ENCODE measurements at places on chromosomes 7 and 10.

DNA sequence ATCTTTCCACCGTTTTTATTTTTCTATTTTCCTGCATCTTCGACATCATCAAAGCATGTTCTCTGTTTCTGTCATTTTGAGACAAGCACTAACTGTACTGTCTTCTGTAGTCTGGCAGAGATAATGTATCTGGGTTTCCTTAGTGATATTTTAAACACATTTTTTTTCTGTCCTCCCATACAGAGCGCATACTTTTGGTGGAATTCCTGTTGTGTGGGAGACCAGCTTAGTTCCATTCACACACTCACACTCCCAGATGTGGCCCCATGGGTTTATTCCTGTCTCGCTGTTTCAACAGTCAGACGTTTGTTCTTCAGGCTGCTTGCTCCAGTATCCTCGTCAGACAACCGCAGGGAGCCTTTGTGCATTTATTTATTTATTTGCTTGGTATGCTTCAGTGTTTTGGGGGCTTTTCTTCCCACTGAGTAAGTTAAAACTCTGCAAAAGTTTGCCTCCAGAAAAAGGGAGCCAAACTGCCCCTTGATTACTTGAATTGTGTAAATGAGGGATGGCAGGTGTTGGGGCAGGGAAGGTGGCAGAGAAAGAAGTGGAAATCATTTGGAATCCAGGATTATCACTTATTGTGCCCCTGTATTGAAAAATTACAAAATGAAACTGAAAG is 456.8 kb upstream of the KLF6 start:
- DNase-seq: no peak

GRCh38 chr10:51001587-51001986 is 72.7 kb upstream of the PRKG1 start:
- no peak for DNase-seq

DNA sequence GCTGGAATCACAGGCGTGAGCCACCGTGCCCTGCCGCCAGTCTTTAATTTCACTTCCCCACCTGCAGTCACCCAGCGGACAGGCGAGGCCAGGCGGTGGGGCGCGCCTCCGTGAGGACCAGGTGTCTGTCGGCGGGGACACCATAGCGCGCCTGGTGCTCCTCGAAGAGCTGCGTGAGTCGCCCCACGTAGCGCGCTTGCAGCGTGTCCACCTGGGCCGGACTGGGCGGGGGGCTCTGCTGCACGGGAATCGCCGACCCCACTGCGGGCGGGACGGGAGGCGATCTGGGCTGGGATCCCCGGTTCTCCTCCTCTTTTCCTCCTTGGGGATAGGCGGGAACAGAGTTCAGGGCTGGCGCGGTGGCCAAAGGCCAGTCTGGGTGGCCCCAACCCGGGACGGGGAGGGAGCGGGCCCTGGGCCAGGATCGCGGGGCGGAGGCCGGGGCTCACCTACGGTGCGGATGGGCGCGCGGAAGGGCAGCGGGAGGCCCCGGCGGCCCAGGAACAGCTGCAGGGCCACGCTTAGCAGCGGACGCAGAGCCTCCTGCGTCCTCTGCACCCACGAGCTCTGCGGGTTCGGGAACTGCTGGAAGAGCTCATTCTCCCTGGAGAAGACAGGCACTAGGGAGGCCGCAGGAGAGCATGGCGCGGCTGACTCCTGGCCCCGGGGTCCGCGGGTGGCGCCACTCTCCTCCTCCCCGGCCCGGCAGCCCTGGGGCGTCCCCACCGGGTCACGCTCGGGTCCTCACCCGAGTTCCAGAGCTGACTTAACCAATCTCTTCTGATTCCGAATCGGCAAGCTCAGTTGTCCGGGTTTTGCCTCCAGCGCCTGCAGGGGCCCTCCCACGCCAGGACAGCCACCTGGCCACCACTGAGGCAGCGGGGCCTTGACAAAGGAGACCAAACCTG is 1.1 kb upstream of the MOGAT3 start:
- DNase-seq: no peak

DNA sequence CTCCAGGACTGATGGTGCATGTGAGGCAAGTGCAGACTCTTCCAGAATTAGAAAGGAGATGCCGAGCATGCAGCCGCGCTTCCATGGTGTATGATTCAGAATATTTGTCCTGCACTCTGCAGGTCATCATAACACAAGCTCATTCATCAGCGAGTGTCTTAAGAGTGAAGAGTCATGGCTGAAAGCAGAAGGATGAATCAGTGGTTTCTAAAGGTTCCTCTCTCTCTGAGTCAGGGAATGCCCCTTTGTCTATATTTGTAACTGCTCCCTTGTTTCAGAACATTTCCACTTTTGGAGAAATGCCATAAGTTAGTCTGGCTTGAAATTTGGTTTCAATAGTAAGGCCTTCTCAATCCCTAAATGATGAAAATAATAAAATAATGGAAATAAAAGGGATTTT is 52.3 kb downstream of the HECW1 start:
- DNase-seq: peak; percentile 33

DNA sequence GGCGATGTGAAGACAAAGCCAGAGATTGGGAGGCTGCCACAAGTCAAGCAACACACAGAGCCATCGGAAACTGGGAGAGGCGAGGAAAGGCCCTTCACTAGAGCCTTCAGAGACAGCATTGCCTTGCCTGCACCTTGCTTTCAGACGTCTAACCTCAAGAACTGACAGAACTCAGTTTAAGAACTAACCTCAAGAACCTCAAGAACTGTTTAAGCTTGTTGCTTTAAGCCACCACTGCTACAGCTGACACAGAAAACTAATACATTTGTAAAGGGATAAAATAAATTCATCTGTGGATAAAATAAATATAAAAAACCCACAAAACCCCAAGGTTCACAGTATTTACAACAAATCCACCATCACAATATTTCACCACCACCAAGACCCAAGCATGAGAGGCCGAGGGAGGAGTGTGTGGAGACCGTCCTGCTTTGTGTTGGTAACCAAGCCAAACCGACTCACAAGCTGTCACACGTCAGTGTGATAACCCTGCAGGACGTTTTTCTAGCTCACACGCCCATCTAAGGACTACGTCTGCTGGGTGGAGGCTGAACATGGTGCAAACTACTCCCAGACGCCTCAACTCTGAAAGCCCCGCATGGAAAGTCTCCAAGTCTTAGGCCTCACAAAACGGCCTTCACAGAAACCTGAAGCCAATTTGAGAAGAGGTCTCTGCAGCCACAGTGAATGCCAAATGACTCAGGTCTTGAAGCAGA is 116.8 kb downstream of the ABLIM1 start:
- no peak for DNase-seq

DNA sequence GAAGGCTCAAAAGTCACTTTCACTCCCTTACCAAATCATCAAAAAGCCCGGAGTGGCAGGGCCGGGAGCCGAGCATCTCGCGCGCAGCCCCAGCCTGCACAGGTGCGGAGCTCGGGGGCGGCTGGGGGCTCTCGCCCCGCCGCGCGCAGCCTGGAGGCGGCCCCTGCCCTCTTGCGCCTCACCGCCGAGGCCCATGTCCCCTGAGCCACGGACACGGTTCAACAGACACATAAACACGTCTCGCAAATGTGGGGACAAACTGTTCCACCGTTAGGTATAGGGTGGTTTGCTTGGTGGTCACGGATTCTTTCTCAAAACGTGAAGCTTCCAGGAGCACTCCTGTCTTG is 700 bp downstream of the GSAP start:
- peak; percentile 27 for DNase-seq

DNA sequence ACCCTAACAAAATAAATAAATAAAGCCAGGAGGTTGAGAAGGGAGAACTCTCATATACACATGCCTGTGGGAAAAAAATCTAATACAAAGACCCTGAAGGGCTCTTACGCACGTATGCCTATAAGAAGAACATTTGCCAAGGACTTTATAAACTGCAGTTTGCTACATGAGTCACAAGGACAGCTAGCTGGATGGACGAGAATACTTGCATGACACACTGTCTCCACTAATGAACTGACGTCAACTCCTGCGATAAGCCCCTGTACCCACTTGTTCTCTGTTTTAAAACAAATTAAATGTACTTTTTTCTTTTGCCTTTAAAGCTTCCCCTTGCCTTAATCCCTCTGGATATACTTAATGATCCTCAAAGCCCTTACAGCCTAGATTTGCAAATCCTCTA is 374.6 kb upstream of the GHITM start:
- no peak for DNase-seq

GRCh38 chr7:72577107-72577506 is 165.0 kb upstream of the CALN1 start:
- no peak for DNase-seq

GRCh38 chr7:105268056-105268455 is 120.7 kb downstream of the SRPK2 start:
- no peak for DNase-seq

DNA sequence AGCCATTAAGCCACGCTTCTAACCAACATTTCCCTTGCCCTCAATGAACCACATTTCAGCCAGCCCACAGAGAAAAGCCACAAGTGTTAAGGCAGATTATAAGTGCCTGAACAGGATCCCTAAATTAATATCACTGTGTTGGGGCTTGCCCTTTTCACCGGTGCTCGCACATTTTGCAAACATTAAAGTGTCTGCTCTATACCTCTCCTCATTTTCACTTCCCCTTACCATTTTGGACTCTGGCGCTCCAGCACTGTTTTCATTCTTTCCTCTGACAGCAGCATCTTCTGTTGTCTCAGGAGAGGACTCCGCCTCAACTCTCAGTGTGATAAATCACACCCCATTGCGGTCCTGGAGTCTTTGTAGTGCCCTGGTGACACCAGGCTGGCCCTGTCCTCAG is 274.2 kb downstream of the BAMBI start:
- DNase-seq: no peak

DNA sequence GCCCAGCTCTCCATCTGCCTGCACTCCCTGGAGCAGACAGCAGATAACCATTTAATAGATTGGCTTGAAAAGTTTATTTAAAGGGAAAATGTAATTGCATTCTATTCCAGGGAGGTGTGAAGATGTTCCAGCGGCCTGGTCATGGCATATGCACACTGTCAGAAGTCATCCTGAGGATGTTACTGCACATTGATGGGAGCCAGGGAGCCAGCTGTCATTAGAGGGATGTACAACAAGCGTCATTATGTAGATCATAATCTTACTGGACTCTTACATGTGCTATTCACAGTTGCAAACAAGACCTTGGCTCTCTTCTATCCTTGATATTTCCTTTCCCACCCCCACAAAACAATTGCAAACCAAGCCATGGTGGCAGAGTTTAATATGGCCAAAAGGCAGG is 65.4 kb downstream of the FAM204A start:
- no peak for DNase-seq

GRCh38 chr7:74454925-74455288 is 1.2 kb downstream of the GTF2IRD1 start:
- DNase-seq: no peak

- DNase-seq: no peak
Measured at GRCh38 chr7:108406222-108406890, 49.9 kb downstream of the NRCAM start.

- no peak for DNase-seq
Measured at GRCh38 chr10:103645141-103646054, 151.9 kb downstream of the NEURL1 start.

GRCh38 chr10:124124123-124124768 is 30.8 kb upstream of the CHST15 start:
- DNase-seq: no peak

DNA sequence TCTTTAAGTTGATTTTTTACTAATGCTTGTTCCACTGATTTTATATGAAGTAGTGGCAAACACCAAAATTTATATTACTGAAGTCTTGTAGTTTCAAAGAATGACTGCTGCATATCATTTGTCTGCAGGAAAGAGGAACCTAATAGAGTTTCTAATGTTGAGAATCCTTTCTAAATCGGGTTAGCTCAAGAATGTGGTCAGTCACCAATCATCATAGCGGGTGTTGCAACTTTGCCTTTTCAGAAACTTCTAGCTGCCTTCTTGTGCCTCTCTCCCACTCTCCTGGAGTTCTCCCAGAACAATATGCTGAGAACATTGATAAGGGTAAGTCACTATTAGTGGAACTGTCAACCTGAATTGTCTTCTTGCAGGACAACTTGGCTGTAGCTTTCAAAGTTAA is 524.8 kb upstream of the SORCS1 start:
- peak; percentile 2 for DNase-seq

DNA sequence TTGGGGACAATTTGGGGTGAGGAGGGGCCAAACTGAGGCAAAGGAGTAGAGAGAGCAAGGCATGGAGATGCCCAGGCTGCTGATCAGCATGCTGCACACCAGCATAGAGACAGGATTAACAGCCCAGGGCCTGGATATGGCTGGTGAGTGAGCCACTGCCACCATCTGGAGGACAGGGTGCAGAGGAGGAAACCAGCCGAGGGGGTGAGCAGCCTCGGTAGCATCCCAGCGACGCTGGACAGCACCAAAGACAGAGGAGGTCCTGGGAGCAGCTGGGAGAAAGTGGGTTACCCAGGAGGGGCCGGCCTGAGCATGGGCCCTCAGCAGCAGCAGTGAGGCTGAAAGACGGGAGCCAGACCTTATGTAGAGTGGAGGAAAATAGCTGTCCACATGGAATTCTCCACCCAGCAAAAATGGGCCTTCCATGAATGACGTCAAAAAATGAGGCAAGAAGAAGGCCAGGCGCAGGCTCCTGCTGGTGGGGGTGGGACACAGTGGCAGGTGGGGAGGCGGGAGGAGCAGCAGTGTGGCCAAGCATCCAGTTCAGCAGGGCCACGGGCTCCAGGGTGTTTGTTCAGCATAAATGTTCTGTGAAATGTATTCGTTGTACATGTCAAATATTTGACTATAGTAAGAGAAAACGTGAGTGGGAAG is 16.7 kb downstream of the RET start:
- DNase-seq: no peak

DNA sequence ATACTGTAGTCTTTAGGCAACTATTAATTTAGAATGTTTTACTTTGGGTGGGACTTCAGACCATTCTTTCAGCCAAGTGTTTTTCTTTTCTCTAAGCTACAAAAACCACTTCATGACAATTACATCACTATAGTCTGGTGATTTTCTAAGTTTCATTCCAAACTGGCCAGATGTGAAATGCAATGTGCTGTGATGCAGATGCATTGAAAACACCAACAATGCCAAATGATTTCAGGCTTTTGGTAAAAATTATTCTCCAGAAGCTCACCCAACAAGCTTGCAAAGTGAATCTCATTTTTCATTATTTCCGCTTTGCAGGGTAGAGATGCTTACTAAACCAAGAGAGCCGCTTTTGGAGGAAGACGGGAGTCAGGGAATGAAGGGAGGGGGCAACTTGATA is 118.4 kb upstream of the ANK3 start:
- DNase-seq: no peak

DNA sequence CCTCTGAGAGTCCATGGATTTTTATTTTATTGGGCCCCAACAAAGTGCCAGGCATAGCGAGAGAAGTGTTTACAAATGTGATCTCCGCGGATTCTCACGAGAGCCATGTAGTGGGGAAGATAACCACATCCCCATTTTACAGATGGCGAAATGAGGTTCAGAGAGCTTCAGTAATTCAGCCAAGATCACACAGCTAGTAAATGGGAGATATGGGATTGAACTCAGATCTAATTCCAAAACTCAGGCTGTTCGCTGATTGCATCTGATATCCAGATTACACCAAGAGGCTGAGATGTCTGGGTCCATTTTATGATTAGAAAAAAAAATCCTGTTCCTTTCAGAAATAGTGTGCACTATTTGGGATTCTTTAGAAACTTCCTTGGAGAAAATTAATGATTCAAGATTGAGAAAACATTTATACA is 1.3 kb downstream of the FAS start:
- no peak for DNase-seq

GRCh38 chr7:140674356-140674800 is 1.6 kb downstream of the ADCK2 start:
- no peak for DNase-seq

Measured in GM12891 (cell line).